Activated T-helper 17 cell treated with anti-CD3 and anti-CD28 coated beads, Interleukin-2, amount 50 U/mL, for 72 hours (primary cell): ENCODE measurements at places on chromosomes 4 and X.

DNA sequence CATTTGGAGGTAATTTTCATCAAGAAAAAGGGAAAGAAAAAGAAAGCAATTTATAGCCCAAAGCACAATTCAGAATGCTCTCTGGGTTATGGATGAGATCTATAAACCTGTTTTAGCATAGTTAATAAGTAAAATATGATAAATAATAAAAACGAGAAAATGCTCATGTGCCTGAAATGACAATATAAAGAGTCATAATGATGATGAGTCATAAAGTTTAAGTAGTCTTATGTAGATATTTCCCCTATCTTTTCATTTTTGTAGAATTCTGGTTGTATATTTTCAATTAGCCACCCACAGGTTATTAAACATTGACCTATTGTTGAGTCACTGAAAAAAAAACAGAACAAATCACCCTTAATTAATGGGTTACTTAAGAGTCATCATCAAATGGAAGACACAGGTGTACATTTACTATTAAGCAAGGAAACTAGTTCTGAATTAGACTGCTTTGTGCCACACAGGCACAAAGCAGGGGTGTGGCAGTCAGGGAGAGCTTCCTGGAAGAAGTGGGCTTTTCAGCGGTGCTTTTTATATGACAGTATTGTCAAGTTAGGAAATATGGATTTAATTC is 29.3 kb downstream of the BEND4 start:
- no peaks in the 10 kb centered on the region for H3K36me3 ChIP-seq
- H3K27ac ChIP-seq = no peak overlapping the region
- peaks cover 33% of the 10 kb centered on the region for H3K27me3 ChIP-seq
- no peak overlapping the region for H3K4me3 ChIP-seq
- no peak for ATAC-seq

GRCh38 chr4:156547439-156547838 is 424.2 kb downstream of the PDGFC start:
- no peaks in the 10 kb centered on the region for H3K27me3 ChIP-seq
- H3K36me3 ChIP-seq = no peaks in the 10 kb centered on the region
- H3K27ac ChIP-seq = no peak overlapping the region
- ATAC-seq = no peak

DNA sequence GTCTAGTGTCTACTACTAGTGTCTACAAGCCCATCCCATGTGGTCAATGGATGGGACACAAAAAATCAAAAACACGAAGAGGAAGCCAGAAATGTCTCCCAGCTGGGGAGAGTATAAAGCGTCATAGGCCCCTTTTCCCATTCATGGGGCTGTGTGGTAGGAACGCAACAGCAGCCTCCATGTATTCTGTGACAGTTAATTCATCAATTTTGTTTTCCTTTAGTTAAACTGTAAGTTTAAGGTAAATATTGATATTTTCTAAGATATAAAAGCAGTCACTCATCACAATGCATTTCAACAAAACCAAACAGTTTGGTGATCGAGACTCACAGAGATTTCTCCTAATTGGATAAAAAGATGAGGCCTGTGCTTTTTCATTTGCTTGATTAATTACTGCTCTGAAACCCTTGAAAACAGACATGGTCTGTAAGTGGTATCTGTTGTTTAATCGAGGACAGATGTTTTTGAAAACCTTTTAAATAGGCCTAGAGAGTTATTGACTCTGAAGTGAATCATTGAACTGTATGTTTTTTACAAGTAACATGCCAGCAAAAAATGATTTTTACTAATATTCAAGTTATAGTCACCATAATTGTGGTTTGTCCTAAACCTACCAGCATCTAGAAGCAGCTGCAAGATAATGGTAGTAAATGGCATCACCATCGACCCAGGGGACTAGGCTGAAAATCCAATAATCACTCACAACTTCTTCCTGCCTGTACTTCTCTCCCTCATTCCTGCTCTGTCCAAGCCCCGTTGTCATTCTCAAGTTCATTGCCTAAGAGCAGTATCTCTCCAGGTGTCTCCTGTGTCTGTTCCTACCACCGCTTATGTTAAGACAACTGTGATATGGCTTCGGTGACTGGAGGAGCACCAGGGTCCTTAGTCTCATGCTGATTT is 87.7 kb upstream of the SHISA3 start:
- no peak for ATAC-seq
- H3K4me3 ChIP-seq = no peak overlapping the region
- no peak overlapping the region for H3K27ac ChIP-seq

DNA sequence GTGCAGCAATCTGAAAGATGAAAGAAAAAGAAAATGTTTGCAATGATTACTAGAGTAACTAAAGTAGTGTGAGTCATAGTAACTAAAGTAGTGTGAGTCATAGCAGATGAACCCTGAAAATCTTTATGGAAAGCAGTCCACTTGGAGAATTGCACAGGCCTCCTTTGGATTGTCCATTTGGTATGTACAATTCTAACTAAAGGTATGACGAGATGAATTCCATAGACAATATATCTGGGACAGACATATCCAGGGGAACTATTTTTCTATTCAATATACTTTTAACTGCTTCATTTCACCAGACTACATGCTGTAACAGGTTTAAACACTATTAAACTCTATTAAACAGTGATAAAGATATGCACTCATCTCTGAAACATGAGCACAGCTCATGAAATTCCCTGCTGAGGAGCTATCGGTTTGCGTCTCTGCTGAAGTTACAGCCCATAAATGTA is 798.7 kb downstream of the PCDH7 start:
- no peak overlapping the region for H3K27ac ChIP-seq
- H3K27me3 ChIP-seq = no peaks in the 10 kb centered on the region
- ATAC-seq = no peak
- no peaks in the 10 kb centered on the region for H3K4me1 ChIP-seq
- no peaks in the 10 kb centered on the region for H3K36me3 ChIP-seq

DNA sequence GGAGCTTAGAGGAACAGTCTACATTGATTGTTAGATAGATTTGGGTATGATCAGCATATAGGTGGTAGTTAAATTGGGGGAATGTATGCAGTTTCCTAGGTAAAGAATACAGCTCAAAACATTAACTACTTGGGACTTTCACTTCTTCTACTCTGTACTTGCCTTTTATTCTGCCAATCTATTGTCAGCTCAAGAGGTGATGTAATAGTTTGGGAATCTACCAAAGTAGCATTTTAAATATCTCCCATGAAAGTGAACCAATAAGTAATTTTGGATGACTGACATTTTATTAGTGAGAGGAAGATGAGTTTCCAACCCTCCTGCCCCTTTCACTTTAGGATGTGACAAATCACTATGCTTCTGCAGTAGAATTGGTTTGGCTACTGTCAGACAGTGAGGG is 43.4 kb downstream of the NUDT6 start:
- H3K4me1 ChIP-seq = no peaks in the 10 kb centered on the region
- H3K4me3 ChIP-seq = no peak overlapping the region
- no peaks in the 10 kb centered on the region for H3K36me3 ChIP-seq
- H3K27ac ChIP-seq = no peak overlapping the region
- peaks cover 11% of the 10 kb centered on the region for H3K27me3 ChIP-seq

GRCh38 chrX:78119521-78120227 is 15.6 kb downstream of the PGK1 start:
- H3K27ac ChIP-seq = no peak overlapping the region
- peak overlapping the region; percentile 45 for H3K4me3 ChIP-seq
- H3K36me3 ChIP-seq = peaks cover 98% of the 10 kb centered on the region
